ENCODE measurements at places on chromosomes 6 and 20. TPM values are rescaled to one million over a fixed set of nuclear protein-coding genes. Genes with fewer than 3 reads are reported as not detected.

DYNLT2 gene
- total RNA-seq, result 0.59 TPM

SLC35A1 gene
- 12.6 TPM for total RNA-seq

UNC5CL gene
- total RNA-seq, result 0.27 TPM

DNA sequence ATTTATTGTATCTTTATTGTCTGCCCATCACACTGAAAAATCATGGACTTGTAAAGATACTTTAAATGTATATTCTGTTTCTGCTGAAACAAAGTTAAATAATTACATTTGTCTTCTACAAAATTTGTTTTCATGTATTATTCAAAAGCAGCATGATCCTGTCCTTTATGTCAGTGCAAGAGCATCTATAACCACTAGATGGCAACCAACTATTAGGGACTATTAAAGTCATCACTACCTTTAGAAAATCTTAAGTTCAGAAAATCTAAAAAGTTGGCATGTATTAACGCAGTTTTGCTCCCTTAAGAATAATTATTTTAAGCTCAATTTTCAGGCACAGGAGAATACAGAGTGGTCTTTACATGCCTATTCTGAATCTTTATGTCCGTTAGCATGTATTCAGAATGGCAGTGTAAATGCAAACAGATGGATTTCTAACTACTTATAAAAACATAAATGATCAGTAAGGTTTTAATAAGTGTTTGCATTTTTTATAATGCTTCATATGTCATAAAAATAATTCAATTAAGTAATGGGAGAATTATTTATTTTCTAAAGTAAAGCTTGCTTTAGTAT, 17.8 kb downstream of the TMEM30A start:
- no peak for DNase-seq

GRCh38 chr6:5584078-5584482, 322.8 kb downstream of the FARS2 start:
- DNase-seq, result no peak

GRCh38 chr6:137413482-137413881, 80.7 kb downstream of the OLIG3 start:
- no peak for DNase-seq

- DNase-seq, result no peak
Observed at GRCh38 chr6:131946992-131947955, 3.9 kb downstream of the CCN2 start.

GRCh38 chr6:35495258-35496035, 1.4 kb downstream of the TEAD3 start:
- DNase-seq, result no peak

GRCh38 chr6:33705268-33705885, 6.1 kb downstream of the UQCC2 start:
- no peak for DNase-seq
